ENCODE measurements at places on chromosomes 6 and 20. TPM values are rescaled to one million over a fixed set of nuclear protein-coding genes. Genes with fewer than 3 reads are reported as not detected.

Gene SAMD10
- total RNA-seq = 0.59 TPM

Gene ECT2L
- total RNA-seq = under 0.01 TPM

Gene ADA
- total RNA-seq = 37.1 TPM

Gene TPX2
- 16.2 TPM for total RNA-seq

Gene KHDC1
- total RNA-seq = 2.9 TPM

Gene HLA-DQB2
- total RNA-seq = not detected

Gene COL11A2
- 1.8 TPM for total RNA-seq

Gene LPA
- not detected for total RNA-seq

Gene TDRD6
- total RNA-seq = 0.59 TPM

Gene SYCP2
- 1.4 TPM for total RNA-seq

Gene TCF15
- not detected for total RNA-seq

Gene APOM
- 1.2 TPM for total RNA-seq

Gene DEFB132
- total RNA-seq = not detected

Gene SS18L1
- total RNA-seq = 12.7 TPM

Gene ZC2HC1B
- total RNA-seq = not detected

Gene RSPO4
- not detected for total RNA-seq
